ENCODE measurements at places on chromosomes 12 and 14.

- DNase-seq: no peak
Observed at GRCh38 chr12:49086116-49086515, 8.5 kb downstream of the DHH start.

- DNase-seq: no peak
Observed at GRCh38 chr12:92505254-92506231, 197.2 kb upstream of the PLEKHG7 start.

DNA sequence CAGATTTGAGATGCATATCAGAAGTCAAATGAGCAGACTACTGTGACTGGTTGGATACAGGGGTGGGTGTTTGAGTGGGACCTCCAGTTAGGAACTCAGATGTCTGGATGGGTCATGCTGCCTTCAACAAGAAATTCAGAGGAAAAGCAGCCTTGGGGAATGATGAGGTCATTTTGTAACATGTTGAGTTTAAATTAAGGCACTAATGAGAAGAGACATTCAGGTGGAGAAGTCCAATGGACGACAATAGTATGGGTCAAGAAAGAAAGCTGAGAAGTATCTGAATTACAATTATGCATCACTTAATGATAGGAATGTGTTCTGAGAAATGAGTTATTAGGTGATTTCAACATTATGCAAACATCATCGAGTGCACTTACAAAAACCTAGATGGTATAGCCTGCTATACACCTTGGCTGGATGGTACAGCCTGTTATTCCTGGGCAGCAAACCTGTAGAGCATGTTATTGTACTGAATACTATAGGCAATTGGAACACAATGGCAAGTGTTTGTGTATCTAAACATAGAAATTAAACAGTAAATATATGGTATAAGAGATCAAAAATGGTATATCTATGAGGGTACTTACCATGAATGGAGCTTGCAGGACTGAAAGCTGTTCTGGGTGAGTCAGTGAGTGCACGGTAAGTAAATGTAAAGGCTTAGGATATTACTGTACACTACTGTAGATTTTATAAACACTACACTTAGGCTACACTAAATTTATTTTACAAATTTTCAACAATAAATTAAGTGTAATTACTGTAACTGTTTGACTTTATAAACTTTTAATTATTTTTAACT, 414.7 kb downstream of the RAD51B start:
- no peak for DNase-seq

- DNase-seq: no peak
Observed at GRCh38 chr12:56510786-56511185, 10.8 kb upstream of the RBMS2 start.

DNA sequence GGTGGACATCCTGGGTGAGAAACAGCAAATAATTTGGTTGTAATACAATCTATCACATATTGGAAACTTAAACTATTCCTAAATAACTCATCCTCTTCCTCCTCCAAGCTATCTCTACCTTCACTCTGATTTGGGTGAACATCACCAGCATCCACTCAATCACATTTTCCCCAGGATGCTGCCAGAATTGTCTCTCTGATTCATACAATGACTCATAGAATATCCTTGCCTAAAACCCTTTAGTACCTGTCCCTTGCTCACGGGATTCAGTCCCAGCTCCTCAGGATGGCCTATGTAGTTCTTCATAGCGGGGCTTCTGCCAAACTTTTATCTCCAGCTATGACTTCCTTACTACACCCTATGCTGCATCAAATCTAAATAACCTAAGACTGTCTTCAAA, 146.8 kb downstream of the EMP1 start:
- no peak for DNase-seq

- no peak for DNase-seq
Observed at GRCh38 chr12:19121449-19122018, 8.0 kb upstream of the PLEKHA5 start.

- DNase-seq: no peak
Observed at GRCh38 chr12:65779091-65779642, 45.1 kb upstream of the HMGA2 start.

DNA sequence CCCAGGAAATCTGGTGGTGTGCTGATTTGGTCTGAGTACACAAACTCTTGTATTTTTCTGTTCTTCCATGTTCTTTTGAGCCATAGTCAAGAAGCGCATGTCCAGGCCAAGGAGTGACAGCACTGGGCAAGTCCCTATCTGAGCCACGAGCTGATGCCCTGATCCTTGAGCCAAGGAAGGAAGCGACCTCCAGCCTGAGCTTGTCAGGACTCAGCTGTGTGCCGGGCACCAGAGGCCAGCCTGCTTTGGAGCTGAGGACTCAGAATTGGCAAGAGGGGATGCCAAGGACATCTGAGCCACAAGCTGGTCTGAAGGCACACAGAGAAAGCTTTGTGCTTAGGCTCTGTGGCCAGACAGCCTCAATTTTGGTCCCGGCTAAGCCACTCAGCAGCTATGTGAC, 52.6 kb downstream of the GALNT16 start:
- no peak for DNase-seq

DNA sequence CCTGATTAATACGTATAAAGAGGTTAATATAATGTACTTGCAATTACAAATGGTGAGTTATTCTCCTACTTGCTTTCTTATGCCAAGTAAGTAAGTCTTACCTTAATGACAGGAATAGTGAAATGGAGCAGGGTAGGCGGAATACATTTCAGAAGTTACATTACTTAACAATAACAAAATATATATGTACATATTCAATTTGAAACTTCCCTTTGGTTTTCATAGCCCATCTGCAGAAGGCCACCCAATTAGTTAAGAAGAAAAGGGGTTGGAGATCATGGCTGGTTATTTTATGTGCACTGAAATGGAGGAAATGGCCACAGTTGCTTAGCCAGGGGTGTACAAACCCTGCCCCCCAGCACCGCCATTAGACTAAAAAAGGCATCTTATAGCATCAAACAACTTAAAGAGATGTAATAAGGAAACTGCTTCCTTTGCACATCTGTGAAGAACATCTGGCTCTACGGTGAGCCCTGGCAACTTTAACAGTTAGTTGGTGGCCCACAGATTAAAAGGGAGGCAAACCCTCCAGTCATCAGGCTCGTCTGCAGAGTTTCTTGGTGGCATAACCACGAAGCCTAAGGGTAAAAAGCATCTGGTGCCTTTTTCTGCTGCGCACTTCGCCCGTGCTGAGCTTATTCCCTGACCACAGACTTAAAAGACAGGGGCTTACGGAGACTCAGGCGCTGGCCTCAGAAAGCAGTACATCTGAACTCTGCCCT, 38.8 kb upstream of the DACT1 start:
- no peak for DNase-seq

- DNase-seq: peak; percentile 40
Observed at GRCh38 chr12:123905319-123905925, 67.2 kb downstream of the CCDC92 start.

DNA sequence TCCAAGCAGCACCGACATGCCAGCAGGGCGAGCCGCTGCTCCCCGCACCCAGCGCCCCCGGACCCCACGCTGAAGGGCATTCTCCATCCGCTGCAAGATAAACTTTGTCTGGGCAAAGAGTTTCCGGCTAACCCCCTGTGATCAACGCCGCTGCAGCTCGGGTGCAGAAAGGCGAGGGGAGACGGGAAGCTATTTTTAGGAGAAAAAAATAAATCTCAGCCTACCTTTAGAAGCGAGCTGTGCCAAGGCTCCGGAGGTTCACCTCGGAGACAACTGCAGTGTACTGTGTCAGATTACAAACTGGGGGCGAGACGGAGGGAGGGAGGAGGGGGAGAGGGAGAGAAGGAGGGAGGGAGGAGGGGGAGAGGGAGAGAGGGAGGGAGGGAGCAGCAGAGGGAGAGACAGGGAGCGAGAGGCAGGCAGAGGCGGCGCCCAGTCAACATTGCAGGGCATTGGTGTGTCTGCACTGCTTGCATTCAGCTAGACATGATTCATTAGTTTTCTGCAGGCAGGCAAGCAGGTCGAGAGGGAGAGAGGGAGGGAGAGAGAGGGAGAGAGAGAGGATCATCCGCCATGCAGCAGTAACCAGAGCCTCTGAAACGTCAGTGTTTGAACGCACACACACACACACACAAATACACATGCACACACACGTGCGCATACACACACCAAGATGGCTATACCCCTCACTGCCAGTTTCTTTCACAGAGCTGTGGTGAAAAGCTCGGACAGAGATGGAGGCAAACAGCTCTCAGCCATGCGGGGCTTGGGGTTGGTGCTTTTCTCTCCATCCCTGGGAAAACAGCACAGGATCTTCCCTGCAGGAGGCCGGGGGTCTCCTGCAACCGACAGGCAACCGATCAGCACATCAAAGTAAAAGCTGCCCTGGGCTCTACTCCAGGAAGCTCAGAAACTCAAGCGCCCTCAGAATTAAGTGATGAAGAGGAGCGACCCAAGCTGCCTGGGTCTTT, at the start of gene RIMBP2:
Gene RIMBP2, minus strand, starts transcription at position 302 of the 971 bp plus-strand sequence. CDS start 237,286 bp downstream, outside the sequence.
- DNase-seq: peak; percentile 45

DNA sequence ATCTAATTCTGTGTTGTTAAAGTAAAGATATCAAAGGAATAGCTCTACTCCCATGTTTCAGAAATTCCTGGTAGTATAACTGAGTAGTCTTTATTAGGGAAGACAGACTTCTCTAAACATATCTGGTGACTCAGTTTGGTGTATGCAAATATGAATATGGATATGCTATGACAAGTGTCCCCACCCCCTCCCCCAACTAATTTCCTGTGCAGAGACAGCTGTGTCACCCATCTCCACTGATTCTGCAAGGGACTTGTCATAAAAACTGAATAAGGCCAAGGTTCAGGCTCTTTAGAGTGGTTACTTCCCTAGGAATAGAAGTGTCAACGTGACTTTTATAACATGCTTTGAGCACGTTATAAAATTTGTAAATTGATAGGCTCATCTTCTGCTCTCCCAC, 429.1 kb downstream of the DAD1 start:
- DNase-seq: no peak

- DNase-seq: no peak
Observed at GRCh38 chr12:92297932-92298696, 152.5 kb upstream of the BTG1 start.

DNA sequence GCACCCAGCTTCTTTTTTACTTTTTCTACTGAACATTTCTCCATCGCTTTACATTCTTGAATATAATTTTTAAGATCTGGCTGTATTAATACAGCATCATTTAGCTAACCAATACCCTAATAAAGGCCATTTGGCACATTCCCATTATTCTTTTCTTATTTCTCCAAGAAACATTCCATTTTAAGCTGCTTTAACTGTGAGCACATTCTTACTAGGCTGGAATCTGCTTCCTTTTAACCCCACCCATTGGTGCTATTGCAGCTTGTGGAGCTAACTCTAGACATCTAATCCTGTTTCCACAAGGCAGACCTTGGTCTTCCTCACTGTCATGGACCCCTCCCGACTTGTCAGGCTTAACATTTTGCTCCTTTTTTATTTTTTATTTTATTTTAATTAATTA, 15.2 kb downstream of the CALM1 start:
- DNase-seq: no peak

- no peak for DNase-seq
Observed at GRCh38 chr12:49015196-49015595, 3.4 kb downstream of the PRKAG1 start.

DNA sequence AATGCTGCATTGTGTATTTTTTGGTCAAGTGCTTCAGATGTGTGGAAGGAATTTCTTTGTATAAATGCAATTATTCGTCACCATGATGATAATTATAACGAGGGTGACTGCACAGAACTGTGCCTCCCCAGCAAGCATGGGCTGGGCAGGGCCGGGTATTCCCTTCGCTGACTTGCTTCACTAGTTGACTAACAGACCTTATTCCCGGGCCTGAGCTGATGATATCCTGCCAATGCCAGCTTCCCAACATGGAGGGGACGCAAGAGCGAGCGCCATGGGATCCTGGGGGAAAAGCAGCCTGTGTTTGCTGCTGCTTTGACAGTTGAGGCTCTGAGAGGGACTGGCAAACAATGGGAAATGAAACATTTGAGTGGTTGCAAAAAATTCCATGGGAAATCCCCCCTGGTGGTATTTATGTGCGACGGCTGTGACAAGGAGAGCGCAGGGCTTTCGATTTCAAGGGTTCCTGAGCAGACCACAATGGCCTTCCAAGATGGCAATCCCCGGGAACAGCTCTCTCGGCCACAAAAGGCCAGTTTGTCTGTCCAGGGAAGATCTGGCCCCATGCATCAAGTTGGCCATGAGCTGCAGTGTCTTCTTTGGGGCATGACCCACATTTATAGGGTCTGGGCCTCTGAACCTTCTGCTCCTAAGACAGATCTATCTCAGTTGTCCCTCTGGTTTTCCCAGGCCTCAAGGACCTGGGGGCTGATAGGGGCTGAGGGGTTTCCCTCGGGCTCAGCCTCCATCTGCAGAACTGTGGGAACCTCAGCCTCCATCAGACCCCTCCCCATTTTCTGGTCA, 21.9 kb upstream of the MAP1LC3B2 start:
- no peak for DNase-seq
